GM04503 (cell line): ENCODE measurements at places on chromosomes 2 and 18.
A peak's percentile ranks its signal among the peaks of the same experiment; 100 is the strongest.

DNA sequence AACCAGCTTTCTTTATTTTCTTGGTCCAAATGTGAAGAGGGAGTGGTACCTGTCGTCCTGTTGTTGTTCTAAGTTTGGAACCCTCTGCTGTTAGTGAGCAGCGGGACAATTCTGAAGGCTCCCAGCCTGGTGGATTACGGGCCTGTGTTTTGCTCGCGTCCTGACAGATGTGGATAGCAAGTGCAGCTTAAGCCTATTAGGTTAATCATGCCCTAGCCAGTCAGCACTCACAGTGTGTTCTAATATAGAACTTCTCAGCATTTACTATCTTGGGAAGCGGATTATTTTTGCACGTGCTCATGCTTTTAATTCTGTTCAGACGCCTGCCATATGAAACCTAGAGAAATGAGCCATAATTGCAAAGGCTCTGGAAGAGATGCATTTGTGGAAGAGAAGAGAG is at the start of gene PCARE:
PCARE (minus strand) TSS at position 113 of the 400 bp plus-strand sequence. CDS start 262 bp downstream, outside the sequence.
- no peak for DNase-seq

- DNase-seq = no peak
Measured at GRCh38 chr2:24926602-24927252, 6.7 kb upstream of the ADCY3 start.

DNA sequence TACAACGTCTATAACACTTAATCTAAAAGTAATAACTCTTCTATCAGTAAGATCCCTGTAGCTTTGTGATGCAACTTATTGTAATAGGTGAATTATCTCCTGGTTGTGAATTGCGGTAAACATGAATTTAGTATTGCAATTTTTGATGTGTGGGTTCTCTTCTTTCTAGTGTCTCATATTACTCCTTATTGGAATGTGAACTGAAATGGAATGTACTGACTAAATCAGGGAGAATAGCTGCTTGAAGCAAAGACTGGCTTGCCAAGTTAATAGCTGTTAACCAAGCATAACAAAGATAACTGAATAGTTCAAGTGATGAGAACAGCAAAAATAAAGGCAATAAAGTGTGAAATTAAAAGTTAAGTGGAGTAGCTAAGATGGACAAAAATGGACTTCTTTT is 60.5 kb upstream of the TFPI start:
- DNase-seq = peak; percentile 8

- no peak for DNase-seq
Measured at GRCh38 chr18:11572201-11572600, 37.2 kb upstream of the SLC35G4 start.

GRCh38 chr2:182650704-182651103 is 65.4 kb upstream of the DNAJC10 start:
- DNase-seq = peak; percentile 22

DNA sequence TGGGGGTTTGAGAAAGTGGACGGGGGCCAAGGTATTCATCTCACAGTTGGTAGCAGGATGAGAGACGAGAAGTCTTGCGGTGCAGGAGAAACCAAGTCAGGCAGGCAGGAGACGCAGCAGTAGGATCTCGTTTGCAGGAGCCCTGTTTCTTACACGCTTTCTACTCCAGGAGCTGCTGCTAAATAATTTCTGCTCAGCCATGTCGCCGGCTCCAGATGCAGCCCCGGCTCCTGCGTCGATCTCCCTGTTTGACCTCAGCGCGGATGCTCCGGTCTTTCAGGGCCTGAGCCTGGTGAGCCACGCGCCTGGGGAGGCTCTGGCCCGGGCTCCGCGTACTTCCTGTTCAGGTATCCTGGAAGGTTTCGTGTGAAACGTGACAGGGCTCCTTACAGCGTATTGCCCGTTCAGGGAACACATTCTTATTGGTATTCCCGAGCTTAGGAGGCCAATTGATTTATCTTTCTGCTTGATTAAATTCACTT is 494 bp downstream of the ANKZF1 start:
- no peak for DNase-seq

- no peak for DNase-seq
Measured at GRCh38 chr2:161980976-161981375, 93.0 kb downstream of the DPP4 start.

GRCh38 chr2:122388208-122388607 is 632.8 kb downstream of the TSN start:
- DNase-seq = no peak

GRCh38 chr2:176445956-176446355 is 176.7 kb downstream of the MTX2 start:
- no peak for DNase-seq

DNA sequence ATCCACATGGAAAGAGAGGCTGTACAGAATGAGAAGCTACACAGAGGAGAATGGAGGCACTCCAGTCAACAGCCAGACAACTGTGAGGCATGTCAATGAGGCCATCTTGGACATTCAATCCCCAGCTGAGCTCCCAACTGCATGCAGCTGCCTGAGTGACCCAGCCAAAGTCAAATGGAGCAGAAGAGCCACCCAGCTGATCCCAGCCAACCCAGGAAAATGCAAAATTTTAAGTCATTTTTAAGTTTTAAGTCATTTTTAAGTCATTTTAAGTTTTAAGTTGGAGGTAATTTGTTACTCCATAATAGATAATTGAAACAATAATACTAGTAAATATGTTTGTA is 63.6 kb downstream of the RBMS1 start:
- DNase-seq = no peak

- no peak for DNase-seq
Measured at GRCh38 chr2:219517954-219518778, 3.9 kb downstream of the ASIC4 start.

DNA sequence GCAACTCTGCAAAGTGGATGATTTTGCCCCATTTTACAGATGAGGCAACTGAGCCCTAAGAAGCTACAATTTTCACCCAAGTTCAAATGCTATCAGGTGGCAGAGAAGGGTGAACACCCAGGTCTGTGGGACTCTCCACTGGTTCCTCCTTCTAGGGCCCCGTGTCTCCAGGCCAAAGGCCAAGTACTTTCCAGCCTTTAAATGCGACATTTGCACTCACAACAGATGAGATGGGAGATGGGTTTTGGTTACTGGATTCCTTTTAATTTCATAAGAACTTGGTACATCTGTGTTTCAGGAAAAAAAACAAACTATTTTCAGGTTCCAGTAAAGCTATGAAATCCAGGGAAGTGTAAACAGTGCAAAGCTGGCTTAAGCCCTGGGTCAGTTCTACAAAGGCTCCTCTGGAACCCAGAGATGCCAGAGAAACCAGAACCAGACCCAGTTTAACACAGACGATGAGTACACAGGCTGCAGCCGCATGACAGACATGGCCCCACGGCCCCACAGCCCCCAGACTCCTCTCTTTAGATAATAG is 361.7 kb downstream of the ANAPC1 start:
- peak; percentile 36 for DNase-seq

DNA sequence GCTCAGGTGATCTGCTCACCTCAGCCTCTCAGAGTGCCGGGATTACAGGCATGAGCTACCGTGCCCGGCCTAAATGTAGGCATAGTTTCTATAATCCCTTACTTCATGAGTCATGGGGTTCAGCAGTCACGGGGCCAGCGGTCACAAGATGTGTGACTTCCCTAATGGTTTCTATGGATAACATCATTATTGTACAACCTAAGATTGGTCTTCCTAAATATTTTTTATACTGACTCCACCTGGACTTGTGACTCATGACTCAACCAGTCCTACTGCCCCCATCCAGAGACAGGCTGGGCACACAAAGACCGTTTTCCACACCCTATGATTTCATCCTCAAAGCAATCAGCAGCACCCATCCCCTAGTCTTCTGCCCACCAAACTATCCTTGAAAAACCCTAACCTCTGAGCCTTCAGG is 15.9 kb downstream of the FAM210A start:
- no peak for DNase-seq

GRCh38 chr2:180763263-180763989 is 217.0 kb upstream of the UBE2E3 start:
- DNase-seq = no peak

DNA sequence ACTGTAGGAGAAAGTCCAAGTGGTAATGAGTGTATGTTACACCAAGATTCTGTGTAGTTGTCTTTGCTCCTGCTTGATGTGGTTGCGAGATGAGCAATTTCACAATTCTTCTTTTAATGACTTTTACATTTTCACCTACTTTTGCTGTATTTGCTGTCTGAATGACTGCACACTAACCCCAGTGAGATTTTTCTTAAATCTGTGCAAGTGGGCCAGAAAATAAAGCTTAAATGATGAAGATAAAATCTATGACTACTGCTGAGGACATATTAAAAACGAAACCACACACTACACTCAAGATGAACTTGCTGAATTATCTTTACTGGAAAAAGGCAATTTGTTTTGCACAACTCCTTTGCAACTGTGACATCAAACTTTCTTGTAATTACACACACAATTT is 4.1 kb downstream of the LDAH start:
- DNase-seq = no peak

- no peak for DNase-seq
Measured at GRCh38 chr2:181255651-181256050, 201.5 kb upstream of the ITGA4 start.

- no peak for DNase-seq
Measured at GRCh38 chr18:26777351-26778053, 88.0 kb downstream of the AQP4 start.

DNA sequence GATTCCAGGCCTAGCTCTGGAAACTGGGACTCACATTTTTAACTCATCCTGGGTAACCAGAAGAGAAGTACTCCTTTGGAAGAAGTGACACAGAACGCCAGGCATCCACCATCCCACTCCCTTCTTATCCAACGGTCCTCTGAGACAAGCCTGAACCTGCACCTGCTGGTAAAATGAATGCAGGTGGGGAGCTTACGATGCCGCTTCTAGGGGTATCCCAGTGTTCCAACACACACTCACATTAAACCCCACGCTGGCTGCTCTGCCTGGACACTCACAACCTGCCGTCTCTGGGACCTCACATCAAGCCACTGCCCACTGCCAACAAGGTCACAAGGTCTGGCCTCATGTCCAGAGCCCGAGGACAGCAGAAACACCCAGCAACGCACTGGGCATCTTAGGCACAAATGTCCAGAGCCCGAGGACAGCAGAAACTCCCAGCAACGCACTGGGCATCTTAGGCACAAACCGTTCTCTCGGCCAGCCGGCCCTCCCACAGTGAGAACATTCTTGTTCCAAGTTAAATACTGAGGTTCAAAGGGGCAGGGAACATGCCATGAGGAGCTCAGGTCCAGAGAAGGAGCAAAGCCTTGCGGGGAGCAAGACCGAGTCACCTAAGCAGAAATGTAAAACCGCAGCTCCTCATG is 9.9 kb downstream of the SLC66A2 start:
- DNase-seq = no peak

GRCh38 chr18:72542984-72543356 is 1.2 kb downstream of the CBLN2 start:
- no peak for DNase-seq

DNA sequence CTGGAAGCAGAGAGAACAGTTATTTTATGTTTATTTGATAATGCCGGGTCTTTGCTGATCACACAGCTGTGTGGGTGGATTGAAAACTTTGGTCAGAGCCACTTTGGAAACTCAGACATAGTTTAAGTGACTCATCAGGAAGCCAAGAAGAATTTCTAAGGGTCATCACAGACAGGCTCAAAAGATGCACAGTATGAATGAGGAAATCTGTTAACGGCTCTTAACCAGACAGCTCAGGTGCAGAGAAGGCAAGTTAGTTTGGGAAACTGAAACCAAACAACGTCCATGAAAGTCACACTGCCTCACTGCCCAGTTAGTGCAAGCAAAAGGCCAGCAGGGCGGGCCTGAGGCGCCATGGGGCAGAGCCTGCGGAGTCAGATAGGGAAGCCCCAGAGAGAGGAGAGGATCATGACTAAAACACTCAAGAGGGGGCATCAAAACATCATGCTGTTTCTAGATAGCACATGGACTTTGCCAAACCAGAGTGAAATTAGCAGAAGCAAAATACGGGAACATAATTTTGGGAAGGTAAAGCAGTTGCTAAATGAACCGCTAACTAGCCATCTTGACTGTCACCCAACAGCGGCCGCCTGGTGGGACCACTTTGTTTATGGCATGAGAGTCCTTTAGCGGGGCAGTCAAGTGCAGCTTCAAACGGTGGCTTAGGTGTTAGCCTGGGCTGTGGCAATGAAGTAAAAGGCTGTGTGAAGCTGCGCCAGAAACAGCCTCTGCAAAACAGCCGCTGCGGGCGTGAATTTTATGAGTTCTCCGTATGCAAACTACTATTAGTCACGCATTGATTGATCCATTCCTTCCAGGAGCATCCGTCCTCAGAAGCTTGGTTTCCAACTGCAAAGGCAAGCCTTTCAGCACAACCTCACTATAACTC is 101.2 kb downstream of the KCTD18 start:
- peak; percentile 60 for DNase-seq
